ENCODE measurements at places on chromosomes 6 and 20. TPM values are rescaled to one million over a fixed set of nuclear protein-coding genes. Genes with fewer than 3 reads are reported as not detected.

Gene TRIM40
- not detected for total RNA-seq

Gene ARMH2
- not detected for total RNA-seq

GRCh38 chr6:134447423-134447822 is 129.5 kb upstream of the SGK1 start:
- DNase-seq = peak; percentile 70

- DNase-seq = peak; percentile 74
Observed at GRCh38 chr6:25889877-25890853, 16.1 kb upstream of the SLC17A3 start.

- DNase-seq = no peak
Observed at GRCh38 chr20:45034436-45034835, 66.5 kb downstream of the KCNS1 start.

- no peak for DNase-seq
Observed at GRCh38 chr6:43268782-43269272, 25.5 kb downstream of the TTBK1 start.

GRCh38 chr6:53398247-53399026 is 49.7 kb upstream of the ELOVL5 start:
- no peak for DNase-seq

DNA sequence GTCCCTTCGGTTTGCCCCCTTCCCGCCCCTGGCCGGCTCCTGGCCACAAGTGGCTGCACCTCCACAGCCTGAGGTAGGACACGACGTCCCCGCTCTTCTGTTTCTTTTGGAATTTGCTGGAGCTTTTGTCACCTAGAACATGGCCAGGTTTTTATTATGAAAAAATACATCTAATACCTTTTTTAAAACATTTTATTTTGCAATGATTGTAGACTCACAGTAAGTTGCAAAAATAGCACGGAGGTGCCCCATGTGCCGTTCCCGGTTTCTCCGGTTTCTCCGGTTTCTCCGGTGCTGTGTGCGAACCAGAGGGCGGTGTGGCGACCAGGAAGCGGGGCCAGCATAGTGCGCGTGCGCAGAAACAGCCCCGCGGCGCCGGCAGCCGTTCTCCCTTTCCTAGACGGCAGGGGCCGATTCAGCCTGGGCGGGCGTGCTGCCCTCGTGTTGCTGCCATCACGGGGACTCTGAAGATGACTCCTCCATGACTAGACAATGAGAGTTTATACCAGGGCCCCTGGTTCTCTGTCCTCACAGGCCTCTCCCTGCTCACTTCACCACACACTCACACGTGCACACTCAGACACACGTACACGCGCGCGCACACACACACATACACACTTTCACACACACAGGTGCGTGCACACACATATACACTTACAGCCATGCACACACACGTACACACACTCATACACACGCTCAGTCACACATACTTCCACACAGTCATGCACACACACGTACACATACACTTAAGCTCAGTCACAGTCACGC is 102.1 kb downstream of the TMEM242 start:
- peak; percentile 96 for DNase-seq

- DNase-seq = peak; percentile 77
Observed at GRCh38 chr6:130843575-130844320, 16.5 kb downstream of the SMLR1 start.

DNA sequence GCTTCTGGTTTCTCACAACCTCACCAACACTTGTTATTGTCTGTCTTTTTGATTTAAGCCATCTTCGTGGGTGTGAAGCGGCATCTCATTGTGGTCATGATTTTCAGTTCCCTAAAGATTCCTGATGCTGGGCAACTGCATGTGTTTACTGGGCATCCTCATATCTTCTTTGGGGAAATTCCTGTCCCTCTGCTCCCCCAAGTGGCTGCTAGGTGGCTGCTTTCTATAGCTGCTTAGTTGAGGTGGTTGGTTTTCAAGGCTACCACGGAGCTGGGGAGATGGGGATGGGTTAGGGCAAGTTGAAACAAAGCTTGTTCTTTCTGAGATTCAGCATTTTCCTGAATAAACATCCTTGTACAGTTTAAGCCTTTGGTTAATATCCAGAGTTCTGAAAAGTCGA is 403.9 kb upstream of the SULF2 start:
- DNase-seq = no peak

DNA sequence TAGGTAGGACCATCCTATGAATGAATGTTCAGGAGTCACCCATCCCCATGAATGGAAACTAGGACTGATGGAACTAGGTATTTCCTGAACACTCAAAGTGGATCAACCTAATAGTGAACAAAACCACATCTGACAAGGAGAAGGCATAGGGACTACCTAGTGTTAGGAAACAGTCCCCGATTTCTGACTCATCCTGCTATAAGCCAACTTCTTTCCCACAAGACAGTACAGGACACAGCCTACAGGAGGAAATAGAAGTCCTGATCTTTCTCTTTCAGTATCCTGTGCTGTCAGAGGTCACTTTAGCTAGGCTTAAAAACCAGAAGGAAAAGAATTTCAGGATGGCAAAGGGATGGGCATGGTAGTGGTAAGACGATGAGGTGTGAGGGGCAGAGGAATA is 19.5 kb upstream of the GMDS start:
- DNase-seq = no peak

DNA sequence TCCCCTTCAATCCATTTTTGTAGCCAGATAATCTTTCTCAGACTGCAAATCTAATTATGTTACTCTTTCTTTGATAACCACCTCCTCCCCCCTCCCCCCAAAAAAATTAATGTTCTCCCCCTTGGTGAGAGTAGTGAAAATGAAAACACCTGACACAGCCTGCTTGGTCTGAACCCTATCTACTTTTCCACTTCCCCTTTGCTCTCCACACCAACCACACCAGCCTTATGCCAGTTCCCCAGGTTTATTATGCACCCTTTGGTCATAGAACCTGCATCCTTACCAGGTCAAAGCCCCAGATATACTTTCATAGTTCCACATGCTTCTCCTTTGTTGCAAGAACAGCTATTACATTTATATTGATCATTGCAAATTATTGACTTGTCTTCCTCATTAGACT is 19.4 kb downstream of the PFDN4 start:
- no peak for DNase-seq

DNA sequence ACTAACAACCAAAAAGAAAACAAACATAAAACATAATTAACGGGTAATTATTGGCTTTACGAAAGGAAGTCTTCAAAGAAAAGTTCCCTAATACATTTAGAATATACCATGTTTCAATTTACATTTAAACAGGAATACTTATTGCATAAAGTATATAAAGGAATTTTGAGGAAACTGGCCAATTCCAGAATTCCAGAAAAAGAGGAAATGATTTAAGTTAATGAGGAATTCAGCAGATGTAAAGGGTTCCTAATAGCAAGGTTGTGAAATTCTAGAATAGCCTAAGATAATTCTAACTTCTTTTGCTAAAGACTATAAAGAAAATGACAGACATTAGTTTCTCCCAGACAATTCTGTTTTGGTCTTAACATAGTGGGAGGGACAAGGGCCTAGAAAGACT is 35.0 kb downstream of the DTNBP1 start:
- no peak for DNase-seq
